Kidney capillary endothelial cell (primary cell): ENCODE measurements at places on chromosomes 4 and X.
A peak's percentile ranks its signal among the peaks of the same experiment; 100 is the strongest.

- no peak for DNase-seq
Measured at GRCh38 chr4:144686921-144687320, 41.0 kb downstream of the HHIP start.

- DNase-seq, result no peak
Measured at GRCh38 chr4:84958434-84958833, 8.1 kb downstream of the WDFY3 start.

GRCh38 chrX:7147978-7148854 is at the start of gene PUDP:
PUDP (minus strand) TSS chrX:7148153; CDS start chrX:7148113, 40 bp downstream.
- peak; percentile 92 for DNase-seq

DNA sequence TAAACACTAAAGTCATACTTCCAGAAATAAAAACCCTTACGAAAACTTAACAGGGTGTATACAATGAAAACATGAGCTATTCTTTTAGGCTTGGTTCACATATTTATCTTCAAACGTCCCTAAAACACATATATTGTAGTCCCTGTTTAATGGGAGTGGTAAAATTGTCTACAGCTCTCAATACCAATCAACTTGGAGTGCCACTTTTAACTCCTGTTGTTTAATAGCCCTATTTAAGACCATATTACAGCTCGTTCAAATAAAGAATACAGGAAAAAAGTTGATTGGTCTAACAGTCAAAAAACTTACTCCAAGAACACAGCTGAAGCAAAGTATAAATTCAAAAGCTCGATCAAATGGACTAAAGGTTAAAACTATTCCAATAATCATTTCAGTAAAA is 3.9 kb downstream of the UBE2D3 start:
- DNase-seq, result no peak
